Mesenchymal stem cell (in vitro differentiated cells and primary cell): ENCODE measurements at places on chromosomes 5 and 9.

DNA sequence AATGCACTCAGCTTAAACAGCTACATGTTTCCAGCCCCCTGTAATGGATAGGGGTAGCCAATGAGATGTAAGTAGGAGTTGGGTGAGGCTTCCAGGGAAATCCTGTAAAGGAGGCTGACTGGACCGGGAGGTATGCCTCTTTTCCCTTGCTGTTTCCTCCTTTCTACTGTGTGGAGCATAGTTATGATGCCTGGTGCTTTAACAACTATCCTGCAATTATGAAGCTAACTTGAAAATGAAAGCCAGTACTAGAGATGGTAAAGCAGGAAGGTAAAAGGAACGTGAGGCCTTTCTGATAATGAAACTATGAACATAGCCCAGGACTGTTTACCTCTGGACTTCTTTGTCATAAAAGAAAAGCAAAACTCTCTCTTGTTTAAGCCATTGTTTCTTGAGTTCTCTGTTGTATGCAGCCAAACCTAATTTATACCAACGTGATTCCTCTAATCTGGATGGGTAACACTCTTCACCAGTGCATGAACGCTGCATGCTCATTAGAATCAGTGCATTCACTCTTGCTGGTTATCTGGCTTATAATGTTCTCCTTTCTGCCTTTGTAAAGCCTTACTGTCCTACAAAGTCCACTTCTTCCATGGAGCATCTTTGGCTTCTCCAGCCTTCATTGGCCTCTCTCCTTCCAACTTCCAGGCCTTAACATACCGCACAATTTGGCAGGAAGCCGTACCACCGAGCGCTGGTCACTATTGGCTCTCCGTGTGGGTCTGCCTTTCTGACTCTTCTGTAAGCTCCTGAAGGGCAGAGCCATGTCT, 8.3 kb upstream of the ARHGEF28 start:
- DNase-seq: peak; percentile 28

DNA sequence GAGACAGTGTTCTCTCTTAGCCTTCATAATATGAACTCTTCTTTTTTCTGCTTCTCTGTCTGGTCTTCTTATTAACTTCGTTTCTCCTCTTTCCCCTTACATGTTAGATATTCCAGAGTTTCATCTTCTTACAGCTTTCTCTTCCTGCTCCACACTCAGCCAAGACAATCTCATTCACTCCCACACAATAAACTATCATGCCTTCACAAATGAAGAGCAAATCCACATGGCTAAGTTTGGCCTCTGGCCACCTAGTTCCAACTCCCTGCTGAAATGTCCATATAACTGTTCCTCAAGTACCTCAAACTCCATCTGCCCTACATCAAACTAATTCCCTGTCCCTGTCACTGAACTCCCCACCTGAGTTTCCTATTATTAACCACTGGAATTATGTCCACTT, 18.4 kb downstream of the IL33 start:
- DNase-seq: no peak

- DNase-seq: no peak
Observed at GRCh38 chr9:133023117-133023890, 7.5 kb upstream of the GTF3C5 start.

DNA sequence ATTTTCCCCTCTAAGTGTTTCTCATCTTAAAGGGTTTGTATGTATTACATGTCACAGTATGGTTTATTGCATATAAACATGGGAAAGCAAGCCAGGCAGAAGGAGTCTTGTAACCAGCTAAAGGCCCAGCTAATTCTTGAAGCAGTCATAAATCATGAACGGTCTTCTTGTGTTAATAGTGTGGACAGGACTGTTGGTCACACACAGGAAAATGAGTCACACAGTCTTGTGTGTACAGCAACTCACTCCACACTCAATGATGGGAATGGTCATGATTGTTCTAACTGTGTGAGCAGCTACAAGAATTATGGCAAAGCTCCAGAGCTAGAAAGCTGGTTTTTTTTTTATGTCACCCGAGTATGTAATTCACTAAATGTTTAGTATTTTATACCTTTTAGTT, 123.9 kb downstream of the GHR start:
- peak; percentile 95 for DNase-seq

- no peak for DNase-seq
Observed at GRCh38 chr9:88959727-88960469, 31.4 kb upstream of the S1PR3 start.

- DNase-seq: no peak
Observed at GRCh38 chr9:127788337-127789011, 2.6 kb downstream of the CDK9 start.

GRCh38 chr5:39109606-39110005, 35.4 kb upstream of the RICTOR start:
- no peak for DNase-seq

DNA sequence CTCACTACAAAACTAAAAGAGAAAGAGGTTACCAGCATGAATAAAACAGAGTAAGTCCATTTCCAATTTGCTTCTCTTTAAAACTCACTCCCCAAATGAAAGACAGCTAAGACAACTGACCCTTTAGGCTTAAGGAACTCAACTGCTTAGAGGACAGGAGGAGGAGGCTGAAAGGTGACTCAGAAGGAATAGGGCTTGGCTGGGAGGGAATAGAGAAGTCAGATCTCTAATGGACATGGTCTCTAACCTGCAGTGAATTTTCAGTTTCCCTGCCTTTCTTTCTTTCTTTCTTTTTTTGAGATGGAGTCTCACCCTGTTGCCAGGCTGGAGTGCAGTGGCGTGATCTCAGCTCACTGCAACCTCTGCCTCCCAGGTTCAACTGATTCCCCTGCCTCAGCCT, 261.8 kb upstream of the CLINT1 start:
- DNase-seq: no peak

DNA sequence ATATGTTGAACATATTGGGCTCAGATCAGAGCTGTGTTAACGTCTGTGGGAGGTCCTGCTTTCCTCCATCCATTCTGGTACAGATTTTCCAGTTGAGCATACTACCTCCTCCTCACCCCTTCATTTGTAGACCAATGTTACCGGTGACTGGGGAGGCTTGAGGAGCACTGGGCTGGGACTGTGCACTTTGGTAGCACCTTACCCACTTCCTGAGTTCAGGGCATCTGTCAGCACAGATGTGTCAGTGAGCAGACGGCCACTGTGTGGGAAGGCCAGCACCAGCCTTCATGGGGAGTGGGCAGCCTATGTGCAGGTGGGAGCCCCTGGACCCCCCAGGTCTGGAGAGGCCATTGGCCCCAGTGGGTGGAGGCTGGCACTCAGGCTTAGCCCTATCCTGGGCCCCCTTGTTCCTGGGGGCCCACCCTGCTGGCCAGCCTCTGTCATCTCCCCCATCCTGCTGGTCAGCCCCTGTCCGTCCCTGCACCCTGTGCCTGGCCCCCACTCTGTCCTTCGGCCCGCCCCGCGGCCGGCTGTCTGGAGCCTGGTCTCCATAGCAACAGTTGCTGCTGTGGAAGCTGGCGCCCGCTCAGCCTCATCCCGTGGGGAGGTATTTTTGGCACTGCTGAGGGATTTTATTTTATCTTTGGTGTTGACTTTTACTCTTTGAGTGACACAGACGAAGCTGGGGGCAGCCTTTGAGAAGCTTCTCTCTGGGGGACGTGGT, 21.3 kb downstream of the WNK2 start:
- DNase-seq: no peak

DNA sequence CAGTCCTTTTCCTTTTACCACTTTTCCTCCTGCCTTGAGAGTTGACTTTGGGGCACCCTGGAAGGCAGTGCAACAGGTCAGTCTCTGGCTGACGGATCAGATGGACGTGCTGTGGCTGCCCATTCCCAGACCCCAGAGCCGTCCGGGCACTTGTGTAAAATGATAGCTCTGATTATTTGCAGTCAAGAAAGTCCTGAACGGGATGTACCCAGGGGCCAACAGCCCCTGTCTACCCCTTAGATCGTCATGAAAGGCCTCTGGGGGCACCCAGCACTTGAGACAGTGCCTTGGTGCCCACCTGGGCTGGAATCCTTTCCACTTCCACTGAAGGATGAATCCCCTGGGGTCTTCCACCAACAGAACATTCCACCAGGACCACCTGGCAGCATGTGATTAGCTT, 17.7 kb upstream of the ANGPTL2 start:
- no peak for DNase-seq

GRCh38 chr5:135710045-135710675, 124.3 kb upstream of the SLC25A48 start:
- DNase-seq: no peak

DNA sequence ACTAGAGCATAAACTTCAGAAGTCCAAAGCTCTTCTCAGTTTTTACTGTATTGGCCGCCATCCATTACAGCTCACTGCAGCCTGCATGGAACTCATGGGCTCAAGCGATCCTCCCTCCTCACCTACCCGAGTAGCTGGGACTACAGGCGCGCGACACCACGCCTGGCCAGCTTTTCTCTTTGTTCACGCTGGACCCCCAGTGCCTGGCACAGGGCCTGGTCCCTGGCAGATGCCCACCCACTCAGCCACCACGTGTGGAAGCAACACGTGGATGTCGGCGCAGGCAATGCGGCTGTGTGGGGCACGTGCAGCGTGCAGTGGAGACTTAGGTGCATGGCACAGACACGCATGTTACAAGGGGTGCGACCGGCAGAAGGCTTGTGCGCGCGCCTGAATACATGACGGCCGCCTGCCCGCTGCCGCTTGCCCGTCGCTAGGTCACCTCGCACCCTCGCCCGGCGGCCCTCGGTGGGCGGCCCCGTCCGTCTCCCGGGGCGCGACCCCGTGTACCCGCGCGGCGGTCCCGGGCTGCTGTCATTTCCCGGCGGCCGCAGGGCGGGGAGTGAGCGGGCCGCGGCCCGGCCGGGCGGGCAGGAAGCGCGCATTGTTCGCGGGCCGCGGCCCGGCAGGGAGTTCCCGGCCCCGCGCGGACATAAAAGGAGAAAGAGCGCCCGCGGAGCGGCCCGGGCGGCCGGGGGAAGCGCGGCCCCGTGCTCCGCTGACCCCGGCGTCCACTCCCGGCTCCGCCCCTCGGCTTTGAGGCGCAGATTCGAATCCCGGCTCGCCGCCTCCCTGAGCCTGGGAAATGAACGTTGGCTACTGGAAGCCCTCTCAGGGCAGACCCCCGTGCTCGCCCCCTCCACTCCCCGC, 24.1 kb upstream of the PTGS1 start:
- peak; percentile 30 for DNase-seq

GRCh38 chr5:156896546-156896945, 46.5 kb downstream of the PPP1R2B start:
- no peak for DNase-seq

GRCh38 chr9:98159790-98160189, 32.6 kb downstream of the CORO2A start:
- no peak for DNase-seq

- DNase-seq: no peak
Observed at GRCh38 chr5:91885291-91886265, 502.5 kb upstream of the ARRDC3 start.

GRCh38 chr5:132486318-132487094, 4.1 kb downstream of the IRF1 start:
- DNase-seq: no peak

DNA sequence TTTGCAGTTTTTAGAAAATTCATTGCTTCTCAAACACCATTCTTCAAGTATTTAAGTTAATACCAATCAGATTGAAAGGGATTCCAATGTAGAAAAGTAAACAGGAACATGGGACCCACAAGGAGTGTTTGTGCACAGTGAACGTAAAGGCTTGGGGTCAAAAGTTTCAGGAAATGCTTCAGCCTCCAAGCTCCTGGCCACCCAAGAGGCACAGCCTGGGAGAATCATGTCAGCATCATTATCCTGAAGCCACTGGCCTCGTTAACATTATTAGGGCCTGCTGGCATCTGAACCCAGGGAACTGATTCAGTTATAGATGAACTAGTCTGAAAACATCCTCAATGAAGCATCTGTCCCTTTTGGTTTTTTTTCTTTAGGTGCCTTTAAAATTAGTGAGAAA, 122.9 kb downstream of the NXNL2 start:
- peak; percentile 42 for DNase-seq

- no peak for DNase-seq
Observed at GRCh38 chr9:567128-567746, 274.3 kb upstream of the DMRT1 start.

GRCh38 chr9:26537211-26537610, 355.4 kb downstream of the CAAP1 start:
- no peak for DNase-seq

- DNase-seq: no peak
Observed at GRCh38 chr9:130905125-130905901, 8.7 kb upstream of the QRFP start.

DNA sequence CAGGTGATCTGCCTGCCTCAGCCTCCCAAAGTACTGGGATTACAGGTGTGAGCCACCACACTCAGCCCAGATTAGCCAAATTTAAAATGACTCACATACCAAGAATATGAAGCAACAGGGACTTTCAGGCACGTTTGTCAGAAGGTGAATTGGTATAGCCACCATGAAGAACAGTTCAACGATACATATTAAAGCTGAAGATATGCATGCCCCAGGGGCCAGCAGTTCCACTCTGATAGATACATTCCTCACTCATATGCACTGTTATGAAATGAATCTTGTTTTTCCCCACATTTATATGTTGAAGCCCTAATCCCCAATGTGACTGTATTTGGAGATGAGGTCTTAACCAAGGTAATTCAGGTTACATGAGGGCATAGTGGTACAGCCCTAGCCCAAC, 22.5 kb downstream of the SLC35D2 start:
- no peak for DNase-seq

DNA sequence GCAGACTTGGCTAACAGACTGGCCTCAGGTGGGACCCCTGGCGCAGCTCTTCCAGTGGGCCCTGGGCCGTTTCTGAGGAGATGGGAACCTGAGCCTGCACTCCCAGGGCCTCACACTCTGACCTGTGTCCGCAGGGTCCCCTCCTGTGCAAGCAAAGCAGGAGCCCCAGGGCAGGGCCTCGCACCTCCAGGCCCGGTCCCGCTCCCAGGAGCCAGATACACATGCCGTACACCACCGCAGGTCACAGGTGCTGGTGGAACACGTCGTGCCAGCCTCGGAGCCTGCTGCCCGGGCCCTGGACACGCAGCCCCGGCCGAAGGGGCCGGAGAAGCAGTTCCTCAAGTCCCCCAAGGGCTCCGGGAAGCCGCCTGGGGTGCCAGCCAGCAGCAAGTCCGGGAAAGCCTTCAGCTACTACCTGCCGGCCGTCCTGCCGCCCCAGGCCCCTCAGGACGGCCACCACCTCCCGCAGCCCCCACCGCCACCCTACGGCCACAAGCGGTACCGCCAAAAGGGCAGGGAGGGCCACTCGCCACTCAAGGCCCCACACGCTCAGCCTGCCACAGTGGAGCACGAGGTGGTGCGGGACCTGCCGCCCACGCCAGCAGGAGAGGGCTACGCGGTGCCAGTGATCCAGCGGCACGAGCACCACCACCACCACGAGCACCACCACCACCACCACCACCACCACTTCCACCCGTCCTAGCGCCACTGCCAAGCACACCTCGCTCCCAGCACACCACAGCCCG, 29.2 kb downstream of the NKD2 start:
- DNase-seq: no peak

DNA sequence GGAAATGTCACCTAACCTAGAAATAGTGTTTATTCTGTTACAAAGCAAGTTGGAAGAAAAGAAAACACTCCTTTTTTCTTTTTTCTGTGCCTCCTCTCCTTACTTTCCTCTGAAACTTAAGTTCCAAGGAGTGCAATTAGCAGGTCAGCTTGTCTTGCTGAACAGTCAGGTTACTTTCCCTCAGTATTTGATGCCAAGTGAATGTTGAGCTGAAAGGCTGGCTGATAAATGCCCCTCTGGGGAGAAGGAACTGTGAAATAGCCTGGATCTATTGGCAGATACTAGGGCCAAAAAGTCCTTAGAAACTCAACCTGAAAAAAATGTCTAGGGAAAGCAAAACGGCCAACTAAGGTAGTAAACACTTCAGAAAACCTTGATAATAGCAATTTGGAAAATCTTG, 43.6 kb downstream of the GRIA1 start:
- no peak for DNase-seq

GRCh38 chr9:73575101-73576060, 423.7 kb downstream of the ANXA1 start:
- DNase-seq: no peak

GRCh38 chr9:37528652-37529471, 43.1 kb downstream of the POLR1E start:
- DNase-seq: no peak
